ENCODE measurements at places on chromosomes 13 and 19. TPM values are rescaled to one million over a fixed set of nuclear protein-coding genes. Genes with fewer than 3 reads are reported as not detected.

DNA sequence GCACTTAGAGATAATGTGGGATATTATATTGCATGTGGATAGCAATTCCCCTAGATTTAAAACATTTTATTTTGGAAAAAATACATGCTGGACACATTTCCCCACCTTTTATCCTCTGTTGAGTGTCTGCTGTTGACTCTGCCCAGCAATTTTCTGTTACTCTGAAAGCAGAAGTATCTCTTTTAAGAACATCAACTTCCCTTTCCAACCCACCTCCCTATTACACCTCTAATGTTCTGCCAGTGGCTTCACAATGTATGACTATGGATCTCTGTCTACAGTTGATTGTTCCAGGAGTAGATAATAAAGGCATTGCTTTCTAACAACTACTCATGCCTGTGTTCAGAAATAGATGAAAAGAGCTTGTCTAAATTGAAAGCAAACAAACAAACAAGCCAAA lies 754.8 kb upstream of the SLITRK6 start:
- H3K4me1 ChIP-seq = no peaks in the 10 kb centered on the region
- no peak for DNase-seq
- H3K27me3 ChIP-seq = no peaks in the 10 kb centered on the region
- no peak overlapping the region for H3K4me3 ChIP-seq

The C2CD4C gene
- total RNA-seq = 0.33 TPM

The SELENOV gene
- total RNA-seq = not detected

DNA sequence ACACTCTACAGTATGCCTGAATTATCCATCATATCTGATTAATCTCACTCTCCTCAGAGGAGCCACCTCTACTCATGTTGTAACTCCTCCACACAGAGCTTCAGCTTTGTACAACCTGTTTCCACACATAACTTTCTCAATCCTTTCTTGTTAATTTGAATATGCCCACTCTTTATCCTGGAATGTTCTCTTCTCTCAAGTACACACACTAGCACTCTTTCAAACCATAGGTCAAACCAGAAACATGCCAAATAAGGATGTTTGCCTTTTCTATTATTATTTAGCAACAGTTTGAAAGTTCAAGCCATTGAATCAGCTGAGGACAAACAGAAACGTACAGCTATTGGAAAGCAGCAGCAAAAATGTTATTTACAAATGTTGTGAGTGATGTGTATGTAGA lies 110.3 kb downstream of the MIPEP start:
- H3K4me1 ChIP-seq = no peaks in the 10 kb centered on the region
- no peak overlapping the region for H3K4me3 ChIP-seq
- DNase-seq = no peak

The CPAMD8 gene
- 2.0 TPM for total RNA-seq

GRCh38 chr13:35704331-35704730 lies 227.8 kb upstream of the MAB21L1 start:
- H3K27me3 ChIP-seq = no peaks in the 10 kb centered on the region
- no peak overlapping the region for H3K27ac ChIP-seq
- no peak overlapping the region for H3K4me3 ChIP-seq
- no peak for DNase-seq
- H3K36me3 ChIP-seq = no peaks in the 10 kb centered on the region
